ENCODE measurements at places on chromosomes 7 and 10. TPM values are rescaled to one million over a fixed set of nuclear protein-coding genes. Genes with fewer than 3 reads are reported as not detected.

Gene CCAR1
- 51.1 TPM for total RNA-seq

Gene ANKRD22
- total RNA-seq, result not detected

Gene EN2
- not detected for total RNA-seq

Gene PRSS37
- not detected for total RNA-seq

Gene CCDC136
- total RNA-seq, result 6.6 TPM

Gene COL1A2
- 164 TPM for total RNA-seq

Gene CPA2
- total RNA-seq, result not detected

Gene MBL2
- total RNA-seq, result not detected

Gene PRKCQ
- total RNA-seq, result 0.88 TPM

Gene CTNNA3
- total RNA-seq, result 0.38 TPM

Gene SPDYE17
- total RNA-seq, result not detected

Gene ACTL6B
- not detected for total RNA-seq

Gene ZNF107
- total RNA-seq, result 4.3 TPM

Gene EVX1
- not detected for total RNA-seq

Gene ARHGEF35
- total RNA-seq, result 3.7 TPM

Gene MYH16
- not detected for total RNA-seq

Gene POM121L12
- total RNA-seq, result not detected
